ENCODE measurements at places on chromosomes 12 and 14. TPM values are rescaled to one million over a fixed set of nuclear protein-coding genes. Genes with fewer than 3 reads are reported as not detected.

The IFNG-AS1 gene
- total RNA-seq: not detected

The GLIPR1L2 gene
- 0.41 TPM for total RNA-seq

The CAPZA3 gene
- not detected for total RNA-seq

The ITGB7 gene
- total RNA-seq: not detected

The COPS7A gene
- 24.5 TPM for total RNA-seq

The GALNT16 gene
- 4.1 TPM for total RNA-seq

The BICDL1 gene
- total RNA-seq: 24.5 TPM

The KCNA5 gene
- 11.4 TPM for total RNA-seq

The PLA2G1B gene
- not detected for total RNA-seq

The CCDC197 gene
- total RNA-seq: not detected

The ADCY4 gene
- total RNA-seq: 0.82 TPM

The FAM90A1 gene
- total RNA-seq: 0.41 TPM

The CD163L1 gene
- 5.7 TPM for total RNA-seq

The CDK4 gene
- 51.4 TPM for total RNA-seq

The KLHL33 gene
- under 0.01 TPM for total RNA-seq

The KERA gene
- 1.2 TPM for total RNA-seq

The TAS2R42 gene
- total RNA-seq: not detected

The GALNT8 gene
- total RNA-seq: 57.5 TPM

The HOXC12 gene
- not detected for total RNA-seq

The GNS gene
- total RNA-seq: 45.2 TPM

The NAV3 gene
- total RNA-seq: 240 TPM

The DUSP16 gene
- total RNA-seq: 9.8 TPM

The MBIP gene
- total RNA-seq: 24.5 TPM

The L3HYPDH gene
- 16.7 TPM for total RNA-seq

The SPRING1 gene
- total RNA-seq: 23.2 TPM

The SYT1 gene
- 174 TPM for total RNA-seq

The ACRBP gene
- 0.41 TPM for total RNA-seq

The CLEC4D gene
- under 0.01 TPM for total RNA-seq

The KRT74 gene
- not detected for total RNA-seq

The RASSF9 gene
- 0.41 TPM for total RNA-seq

The SLC4A8 gene
- 25.3 TPM for total RNA-seq

The EML5 gene
- 32.6 TPM for total RNA-seq

The DTX3 gene
- 51.4 TPM for total RNA-seq

The RNASE7 gene
- total RNA-seq: not detected

The ZDHHC22 gene
- 5.7 TPM for total RNA-seq

The RPS6KL1 gene
- 23.6 TPM for total RNA-seq

The GARIN6 gene
- total RNA-seq: not detected

The SERPINA5 gene
- not detected for total RNA-seq

The CCDC196 gene
- total RNA-seq: not detected

The SLC7A7 gene
- total RNA-seq: 2.0 TPM

The SLC5A8 gene
- total RNA-seq: 3.3 TPM

The CYP46A1 gene
- 4.5 TPM for total RNA-seq

The CKAP4 gene
- total RNA-seq: 24.1 TPM

The HOXC6 gene
- total RNA-seq: not detected

The AQP5 gene
- 1.2 TPM for total RNA-seq

The TTC7B gene
- total RNA-seq: 10.6 TPM

The TMEM119 gene
- total RNA-seq: 0.82 TPM

The HSPA2 gene
- total RNA-seq: 9.0 TPM

The PTPN6 gene
- total RNA-seq: 1.6 TPM

The CYP27B1 gene
- total RNA-seq: not detected

The IL31 gene
- not detected for total RNA-seq

The HVCN1 gene
- 7.3 TPM for total RNA-seq

The ASB8 gene
- 37.1 TPM for total RNA-seq

The DERA gene
- total RNA-seq: 22.4 TPM

The HOTAIR gene
- total RNA-seq: not detected

The KRT6A gene
- not detected for total RNA-seq

Measured in frontal cortex (tissue), 4 donors.